Cerebellar nuclear complex (tissue), 1 donor: ENCODE measurements at places on chromosomes 3 and 15.

- no peak for DNase-seq
These were observed 17.6 kb downstream of the MRPL46 start for GRCh38 chr15:88449581-88449980.

DNA sequence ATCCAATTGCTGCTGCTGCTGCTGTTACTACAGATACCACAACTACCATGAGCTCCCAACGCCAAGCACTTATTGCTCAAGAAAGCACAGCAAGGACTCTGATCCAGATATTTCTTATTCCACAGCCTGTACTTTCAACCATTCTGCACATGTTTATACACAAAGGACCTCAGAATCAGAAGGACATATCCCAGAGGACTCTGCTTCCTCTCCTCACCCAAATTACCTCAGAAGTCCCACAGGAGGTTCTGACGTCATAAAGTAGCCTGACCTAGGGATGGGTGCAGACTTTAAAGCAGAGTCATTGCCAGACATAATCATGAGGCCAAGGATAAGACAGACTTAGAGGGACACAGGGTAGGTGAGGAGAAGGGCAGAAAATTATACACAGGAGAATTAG, 115.9 kb downstream of the ABI3BP start:
- no peak for DNase-seq

GRCh38 chr3:181730934-181731333, 19.2 kb downstream of the SOX2 start:
- DNase-seq: no peak

DNA sequence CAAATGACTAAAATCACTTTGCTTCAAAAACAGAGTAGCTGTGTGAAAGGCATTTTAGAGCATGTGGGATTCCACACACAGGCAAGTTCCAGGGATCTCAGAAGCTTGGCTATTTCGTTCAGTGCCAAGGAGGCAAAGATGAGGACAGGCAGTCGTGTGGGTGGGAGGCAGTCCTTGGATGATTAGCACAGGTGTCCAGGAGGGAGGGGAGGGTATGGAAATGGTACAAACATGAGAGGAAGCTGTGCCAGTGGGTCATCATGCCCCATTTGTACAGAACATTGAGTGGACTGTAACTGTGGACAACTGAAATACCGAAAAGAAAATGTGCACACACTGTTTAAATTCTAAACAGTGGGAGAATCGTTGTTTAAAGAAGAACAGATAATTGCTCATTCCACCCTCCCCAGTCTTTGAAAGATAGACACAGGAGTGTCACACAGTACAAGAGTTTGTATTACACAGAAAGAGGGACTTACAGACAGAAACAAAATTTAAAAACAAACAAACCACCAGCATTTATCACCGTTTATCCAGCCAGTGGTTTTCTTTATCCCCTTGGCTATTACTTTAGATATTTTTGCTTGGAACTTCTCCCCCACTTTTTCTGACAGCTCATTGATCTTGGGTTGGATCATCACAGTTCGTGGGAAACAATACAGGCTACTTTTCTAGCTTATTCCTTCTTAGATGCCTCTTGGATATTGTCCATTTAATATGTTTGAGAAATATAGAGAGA, 122.9 kb downstream of the GREM1 start:
- DNase-seq: no peak

- DNase-seq: no peak
These were observed 98.6 kb downstream of the OXNAD1 start for GRCh38 chr3:16363636-16364035.

- DNase-seq: no peak
These were observed at the start of gene OR5K2 for GRCh38 chr3:98497381-98497780. Gene OR5K2, plus strand, starts transcription at chr3:98497681. Its CDS starts 0 bp downstream, at chr3:98497681.

DNA sequence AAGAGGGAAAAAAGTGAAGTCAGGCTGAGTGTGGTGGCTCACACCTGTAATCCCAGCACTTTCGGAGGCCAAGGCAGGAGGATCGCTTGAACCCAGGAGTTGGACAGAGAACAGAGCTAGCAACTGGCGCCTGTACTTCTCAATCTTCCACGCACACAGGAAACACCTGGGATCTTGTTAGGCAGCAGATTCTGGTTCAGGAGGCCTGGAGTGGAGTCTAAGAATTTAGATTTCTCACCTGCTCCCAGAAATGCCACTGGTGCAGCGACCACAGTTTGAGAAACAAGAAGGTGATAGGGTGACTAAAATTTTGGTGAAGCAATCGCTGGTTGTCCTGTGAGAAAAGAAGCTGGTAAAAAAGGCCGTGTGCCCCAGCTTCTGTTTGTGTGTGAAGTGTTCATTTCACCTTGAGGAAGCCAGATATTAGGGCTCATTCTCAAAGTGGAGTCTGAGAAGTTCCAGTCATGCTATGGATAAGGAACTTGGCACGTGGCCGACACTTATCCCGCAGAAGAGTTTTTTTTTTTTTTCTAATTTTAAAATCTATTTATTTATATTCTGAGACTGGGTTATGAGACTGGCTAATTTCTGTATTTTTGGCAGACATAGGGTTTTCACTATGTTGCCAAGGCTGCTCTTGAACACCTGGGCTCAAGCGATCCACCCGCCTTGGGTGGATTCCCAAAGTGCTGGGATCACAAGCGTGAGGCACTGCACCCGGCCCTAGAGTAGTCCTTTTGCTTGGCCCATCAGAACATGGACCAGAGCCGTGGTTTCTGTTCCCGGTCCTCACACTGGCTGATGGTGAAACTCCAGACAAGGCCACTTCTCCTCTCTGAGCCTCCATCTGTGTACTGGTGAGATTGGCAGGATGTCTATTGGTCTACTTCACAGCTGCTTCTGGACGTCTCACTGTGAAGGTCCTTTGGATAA, 324.6 kb upstream of the PROK2 start:
- DNase-seq: no peak

- DNase-seq: no peak
These were observed 148.8 kb downstream of the TPRA1 start for GRCh38 chr3:127441764-127442163.

DNA sequence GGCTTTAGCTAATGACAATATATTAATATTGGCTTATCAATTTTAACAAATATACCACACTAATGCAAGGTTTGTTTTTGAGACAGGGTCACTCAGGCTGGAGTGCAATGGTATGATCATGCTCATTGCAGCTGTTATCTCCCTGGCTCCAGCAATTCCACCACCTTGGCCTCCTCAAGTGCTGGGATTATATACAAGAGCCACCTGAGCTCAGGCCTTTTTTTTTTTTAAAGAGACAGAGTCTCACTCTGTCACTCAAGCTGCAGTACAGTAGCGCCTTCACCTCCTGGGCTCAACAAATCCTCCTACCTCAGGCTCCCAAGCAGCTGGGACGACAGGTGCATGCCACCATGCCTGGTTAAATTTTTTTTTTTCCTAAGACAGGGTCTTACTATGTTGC, 11.7 kb downstream of the DLG1 start:
- DNase-seq: no peak

GRCh38 chr3:168183774-168184173, 88.0 kb upstream of the GOLIM4 start:
- no peak for DNase-seq

DNA sequence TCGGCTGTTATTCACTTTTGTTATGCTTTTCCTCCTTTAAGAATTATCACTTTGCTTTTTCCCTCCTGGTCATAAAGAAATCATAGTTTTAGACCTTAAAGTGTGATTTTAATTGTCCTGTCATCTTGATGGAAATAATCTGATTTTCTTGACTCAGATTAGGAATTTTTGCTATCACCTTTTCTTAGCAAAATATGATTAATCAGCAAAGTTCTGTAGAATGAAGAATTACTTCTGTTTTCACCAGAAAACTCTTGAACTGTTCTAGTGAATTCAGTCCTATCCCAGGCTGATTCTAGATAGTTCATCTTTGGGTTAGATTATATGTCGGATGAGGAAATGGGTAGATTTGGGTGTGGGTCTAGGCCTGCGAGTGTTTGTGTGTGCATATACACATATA, 12.2 kb downstream of the CMSS1 start:
- no peak for DNase-seq

DNA sequence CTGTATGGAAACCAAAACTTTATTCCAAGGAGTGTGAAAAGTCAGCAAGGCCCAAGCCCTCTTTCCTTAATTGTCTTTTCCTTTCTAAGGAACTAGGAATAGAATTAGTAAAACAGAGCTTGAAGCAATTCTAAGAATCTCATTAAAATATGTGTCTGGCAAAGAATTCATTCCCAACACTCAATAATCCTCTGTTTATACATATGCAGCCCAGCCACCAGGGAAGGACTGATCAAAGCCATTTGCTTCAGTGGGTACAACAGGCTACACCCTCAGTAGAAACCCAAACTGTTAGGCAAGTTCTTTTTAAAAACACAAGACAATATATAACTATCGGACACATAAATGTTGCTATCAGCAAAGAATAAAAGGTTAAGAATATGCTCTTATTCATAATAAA, 266.9 kb downstream of the ERC2 start:
- no peak for DNase-seq

GRCh38 chr3:6962801-6963200, 101.9 kb downstream of the GRM7 start:
- DNase-seq: no peak

GRCh38 chr3:111336511-111336910, 205.5 kb upstream of the CD96 start:
- no peak for DNase-seq

GRCh38 chr3:190533511-190534281, 19.8 kb downstream of the IL1RAP start:
- DNase-seq: no peak

DNA sequence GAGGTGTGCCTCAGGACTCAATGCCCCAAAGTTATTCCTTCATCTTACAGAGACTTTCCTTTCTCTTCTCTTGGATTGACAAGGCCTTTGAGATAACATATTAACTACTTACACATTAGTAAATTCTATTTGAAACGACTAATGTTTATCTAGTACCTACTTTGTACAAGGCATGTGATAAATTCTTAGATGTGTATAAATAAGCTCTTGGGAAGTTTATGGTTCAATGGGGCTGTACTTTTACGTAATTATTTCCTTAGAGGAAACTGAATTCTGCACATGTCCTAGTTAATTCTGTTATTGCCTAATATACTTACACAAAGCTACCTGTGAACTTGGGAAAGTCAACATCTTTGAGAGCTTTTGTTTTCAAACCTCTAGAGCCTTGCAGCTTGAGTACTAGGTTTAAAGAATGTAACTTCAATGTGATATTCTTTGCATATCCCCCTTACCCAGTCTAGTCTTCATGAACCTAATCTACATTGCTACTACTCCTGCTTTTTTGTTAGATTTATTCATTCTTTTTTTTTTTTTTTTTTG, 58.5 kb upstream of the RAP2B start:
- no peak for DNase-seq

- no peak for DNase-seq
These were observed 18.7 kb downstream of the FBXL22 start for GRCh38 chr15:63615935-63616334.

DNA sequence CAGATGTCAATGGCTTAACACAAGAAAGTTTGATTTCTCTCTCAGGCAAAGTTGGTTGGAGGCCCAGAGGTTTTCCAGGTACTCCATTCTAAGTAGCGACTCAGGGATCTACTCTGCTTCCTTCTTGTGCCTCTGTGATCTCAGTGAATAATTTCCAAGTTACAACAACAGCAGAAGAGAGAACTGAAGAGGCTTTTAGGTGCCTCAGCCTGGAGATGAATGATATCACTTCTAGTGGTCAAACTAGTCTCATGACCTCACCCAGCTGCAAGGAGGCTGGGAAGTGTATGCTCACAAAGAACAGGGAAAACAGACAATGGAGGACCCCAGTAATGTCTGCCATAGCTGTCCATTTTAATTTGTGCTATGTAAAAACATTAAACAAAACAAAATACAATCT, 4.6 kb upstream of the PRICKLE2 start:
- DNase-seq: no peak

- no peak for DNase-seq
These were observed 74.6 kb downstream of the UBE2E2 start for GRCh38 chr3:23277688-23278087.

DNA sequence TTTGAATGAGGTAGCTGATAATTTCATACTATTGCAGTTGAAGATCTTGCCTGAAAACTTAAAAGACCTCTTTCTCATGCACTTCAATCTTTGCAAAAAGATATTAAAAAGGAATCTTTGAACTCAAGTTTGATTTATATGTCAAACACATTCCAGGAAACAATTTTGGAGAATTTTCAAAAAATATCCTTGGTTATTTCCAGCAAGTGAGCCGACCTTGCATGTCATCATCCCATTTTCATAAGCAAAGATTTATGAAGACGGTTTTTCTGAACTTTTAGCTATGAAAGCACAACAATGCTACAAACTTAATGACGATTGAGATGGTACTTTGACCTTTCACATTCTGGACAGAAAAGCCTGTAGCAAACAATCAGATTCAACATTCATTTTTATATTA, 95.6 kb downstream of the RFX7 start:
- DNase-seq: no peak

- DNase-seq: no peak
These were observed 2.7 kb downstream of the TM4SF19 start for GRCh38 chr3:196335503-196335948.

- DNase-seq: no peak
These were observed 89.0 kb downstream of the NFKBIZ start for GRCh38 chr3:101938262-101938847.

DNA sequence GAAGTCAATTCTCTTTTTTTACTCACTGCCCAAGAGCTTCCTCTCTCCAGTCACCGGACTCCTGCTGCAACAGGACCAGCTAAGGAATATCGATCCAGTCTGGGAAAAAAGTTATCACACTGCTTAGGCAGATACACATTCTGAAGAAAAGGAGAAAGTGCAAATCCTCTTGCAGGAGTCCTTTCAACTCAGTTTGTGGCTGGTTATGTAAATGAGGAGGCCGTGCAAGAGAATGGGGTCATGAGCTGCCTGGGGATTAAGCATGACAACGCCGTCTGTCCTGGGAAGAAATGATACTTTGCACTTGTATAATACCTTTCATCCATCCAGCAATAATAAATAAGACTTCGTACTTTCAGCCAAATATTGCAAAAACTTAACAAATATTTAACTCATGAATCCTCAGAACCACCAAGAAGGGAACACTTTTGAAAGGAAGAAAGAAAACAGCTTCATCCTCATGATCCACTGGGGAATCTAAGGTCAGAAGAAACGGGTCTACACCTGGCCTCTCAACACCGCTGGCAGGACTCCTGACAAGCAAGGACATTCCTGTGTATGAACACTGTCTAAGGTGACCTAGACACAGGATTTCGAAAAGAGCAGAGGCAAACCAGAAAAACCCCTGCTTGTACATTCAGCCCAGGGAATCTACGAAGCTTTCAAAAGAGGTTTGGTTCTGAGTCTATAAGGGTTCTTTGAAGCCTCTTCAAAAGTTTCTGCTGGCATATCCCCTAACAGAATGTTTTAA, 13.1 kb upstream of the WWTR1 start:
- no peak for DNase-seq

DNA sequence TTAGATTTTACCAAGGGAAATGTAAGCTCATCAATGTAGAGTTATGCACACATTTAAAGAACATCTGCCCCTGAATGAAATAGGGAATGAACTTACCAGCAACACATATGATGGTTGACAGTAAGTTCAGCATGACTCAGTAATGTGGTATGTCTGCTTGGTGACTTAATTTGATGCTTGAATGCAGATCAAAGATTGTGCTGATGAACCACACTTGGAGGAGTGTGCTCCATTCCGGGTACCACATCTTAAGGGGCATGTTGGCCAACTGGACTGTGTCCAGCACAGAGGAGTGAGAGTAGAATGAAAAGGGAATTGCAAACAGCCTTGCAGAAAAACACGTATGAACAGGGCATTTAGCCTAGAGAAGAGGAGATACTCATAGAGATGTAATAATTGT, 171.0 kb upstream of the RARB start:
- no peak for DNase-seq
